Activated T-cell treated with anti-CD3 and anti-CD28 coated beads, Interleukin-2, amount 50 U/mL, for 4 hours (primary cell): ENCODE measurements at places on chromosomes 3 and 15.
A peak's percentile ranks its signal among the peaks of the same experiment; 100 is the strongest.

DNA sequence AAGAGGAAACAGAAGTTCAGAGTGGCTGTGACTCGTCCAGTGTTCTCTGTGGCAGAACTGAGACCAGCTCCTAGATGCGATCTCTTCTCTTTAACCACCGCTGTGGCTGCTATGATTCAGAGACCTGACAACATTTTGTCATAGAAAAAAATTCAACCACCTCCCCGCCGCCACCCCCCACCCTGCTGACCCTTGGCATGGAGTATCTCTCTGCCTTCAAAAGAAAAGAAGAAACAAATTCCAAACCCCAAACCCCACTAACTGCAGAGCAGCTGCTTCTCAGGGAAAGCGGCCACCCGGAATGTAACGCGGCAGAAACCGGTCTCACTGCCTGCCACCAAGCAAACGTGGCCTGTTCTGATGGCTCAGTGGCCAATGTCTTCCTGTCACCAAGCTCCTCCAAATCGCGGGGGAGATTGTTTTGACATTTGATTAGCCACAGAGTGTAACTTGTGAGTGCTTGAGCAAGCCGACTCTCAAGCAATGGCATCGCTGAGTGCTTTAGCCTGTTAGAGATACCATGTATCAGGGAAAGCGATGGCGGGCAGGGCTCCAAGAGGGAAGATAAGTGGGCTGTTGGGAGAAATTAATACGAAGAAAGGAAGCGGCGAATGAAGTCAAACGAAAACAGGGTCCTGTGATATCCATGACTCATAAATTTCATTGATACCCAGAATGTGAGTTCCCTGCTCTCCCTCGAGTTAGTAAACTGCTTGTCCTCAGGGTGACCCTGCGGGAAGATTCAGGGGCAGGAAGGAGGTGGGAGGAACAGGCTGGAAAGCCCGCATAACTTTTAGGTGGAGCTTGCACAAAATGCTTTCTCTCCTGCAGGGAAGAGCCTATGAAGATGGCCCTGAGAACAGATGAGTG is 44.8 kb upstream of the TLE3 start:
- DNase-seq: no peak

DNA sequence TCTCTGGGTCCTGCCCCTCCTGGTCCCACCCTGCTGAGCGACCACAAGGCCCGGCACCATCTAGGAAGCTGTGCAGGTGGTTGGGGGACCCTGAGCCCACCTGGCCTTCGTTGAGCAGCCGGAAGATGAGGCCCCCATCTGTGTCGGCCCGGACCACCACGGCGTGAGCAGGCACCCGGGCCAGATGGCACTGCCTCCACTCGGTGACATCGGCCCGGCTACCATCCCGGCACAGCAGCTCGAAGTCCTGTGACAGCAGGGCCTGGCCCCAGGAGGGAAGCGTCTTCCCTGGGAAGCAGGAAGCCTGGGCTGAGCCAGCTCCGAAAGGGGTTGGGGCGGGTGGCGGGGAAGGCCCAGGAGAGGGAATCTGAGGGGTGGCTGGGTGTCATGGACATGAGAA is 12.6 kb downstream of the MELTF start:
- no peak for DNase-seq

GRCh38 chr15:41811432-41812195 is 16.3 kb upstream of the JMJD7 start:
- DNase-seq: peak; percentile 75

GRCh38 chr15:101505610-101506337 is 16.3 kb upstream of the PCSK6 start:
- no peak for DNase-seq

GRCh38 chr3:15207836-15208504 is 1.9 kb downstream of the CAPN7 start:
- no peak for DNase-seq

- DNase-seq: no peak
Observed at GRCh38 chr3:150286390-150287147, 121.5 kb upstream of the TSC22D2 start.

DNA sequence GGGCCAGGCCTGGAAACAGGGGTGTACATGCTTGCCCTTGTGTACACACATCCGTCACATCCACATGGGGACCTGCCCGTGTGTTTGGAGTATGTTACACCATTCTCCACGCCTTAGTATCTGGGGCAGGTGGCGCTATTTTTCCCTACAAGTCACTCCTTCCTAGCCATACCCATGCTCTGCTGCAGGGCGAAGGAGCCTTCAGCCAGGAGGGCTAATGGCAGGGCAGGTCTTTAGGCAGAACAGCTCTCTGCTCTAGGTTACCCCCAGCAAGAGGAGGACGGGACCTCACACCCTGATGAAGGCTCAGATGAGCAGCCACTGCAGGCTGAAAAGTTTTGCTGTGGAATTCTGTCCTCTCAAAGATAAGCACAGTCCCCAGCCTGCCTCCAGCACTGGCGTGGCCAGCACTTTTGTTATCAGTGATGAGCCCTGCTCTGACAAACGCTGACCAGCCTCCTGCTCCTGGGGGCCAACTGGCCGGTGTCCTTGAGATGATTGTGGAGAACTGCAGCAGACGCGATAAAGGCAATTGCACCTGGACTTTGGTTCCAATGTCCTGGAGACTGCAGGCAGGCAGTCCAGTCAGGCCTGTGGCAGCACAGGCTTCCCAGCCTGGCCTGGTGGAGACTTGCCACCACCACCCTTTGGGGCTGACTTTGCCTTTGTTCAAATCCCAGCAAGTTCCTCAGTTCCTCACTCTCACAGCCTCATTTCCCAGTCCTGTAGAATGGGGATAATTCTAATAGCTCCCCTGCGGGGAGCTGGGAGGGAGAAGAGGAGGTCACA is 19.8 kb upstream of the PIGZ start:
- no peak for DNase-seq

DNA sequence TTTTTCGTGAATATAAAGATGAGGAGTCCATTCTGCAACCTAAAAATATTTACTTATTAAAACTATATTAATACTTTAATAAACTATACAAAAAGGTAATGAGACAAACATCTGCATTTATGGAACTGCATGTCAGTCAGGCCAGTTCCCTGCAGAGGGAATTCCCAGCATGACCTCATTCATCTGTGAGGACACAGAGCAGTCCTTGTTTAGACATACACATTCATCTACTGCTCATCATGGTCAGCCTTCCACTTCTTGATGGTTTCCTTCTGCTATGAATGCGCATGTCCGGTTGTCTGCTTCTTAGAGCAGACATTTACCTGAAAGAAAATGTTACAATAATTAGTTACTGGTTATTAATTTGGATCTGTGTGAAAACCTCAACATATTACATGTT is 3.3 kb upstream of the ACTR8 start:
- DNase-seq: no peak

DNA sequence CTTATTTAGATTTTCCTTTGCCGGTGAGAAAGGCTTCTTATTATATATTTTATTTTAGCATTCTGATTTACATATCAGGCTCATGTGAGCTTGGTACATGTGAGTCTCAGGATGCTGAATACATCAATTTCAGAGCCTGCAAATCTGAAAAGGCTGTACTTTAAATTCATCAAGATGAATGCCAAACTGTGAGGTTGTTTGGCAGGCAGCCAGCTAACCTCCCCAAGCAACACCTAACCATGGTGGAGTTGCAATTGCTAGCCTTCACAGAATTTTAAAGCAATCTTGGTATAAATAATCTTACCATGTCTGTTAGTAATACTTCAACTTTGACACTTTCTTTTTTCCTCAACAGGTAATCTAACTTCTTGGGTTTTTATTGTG is 252.5 kb downstream of the CDIN1 start:
- DNase-seq: no peak

DNA sequence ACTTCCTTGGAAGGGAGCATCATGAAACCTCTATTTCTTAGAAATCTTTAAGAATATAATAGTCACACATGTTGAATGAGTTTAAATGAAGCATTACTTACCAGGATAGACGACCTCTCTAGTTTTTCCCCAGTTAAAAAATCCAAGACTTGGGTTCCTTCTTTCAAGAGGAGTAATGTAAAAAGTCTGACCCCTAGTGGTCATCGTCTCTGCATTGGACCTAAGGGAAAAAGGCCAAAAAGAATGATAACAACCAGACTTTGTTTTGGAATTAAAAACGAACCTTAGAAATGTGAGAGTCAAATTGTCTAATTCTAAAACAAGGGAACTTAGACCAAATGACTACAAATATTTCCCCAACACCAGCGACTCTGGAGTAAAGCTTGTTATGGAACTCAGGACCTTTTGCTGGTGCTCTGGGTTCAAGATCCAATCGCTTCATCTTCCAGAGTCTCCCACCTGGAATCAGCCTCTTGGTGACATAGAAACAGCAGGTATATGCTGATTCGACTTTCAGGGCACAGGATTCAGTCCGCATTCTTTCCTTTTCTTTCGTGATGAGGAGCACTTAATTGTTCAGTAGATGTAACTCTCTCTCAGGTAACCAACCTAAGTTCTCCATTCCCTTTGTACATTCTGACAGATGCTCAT is 214.8 kb upstream of the TPRG1 start:
- DNase-seq: no peak

DNA sequence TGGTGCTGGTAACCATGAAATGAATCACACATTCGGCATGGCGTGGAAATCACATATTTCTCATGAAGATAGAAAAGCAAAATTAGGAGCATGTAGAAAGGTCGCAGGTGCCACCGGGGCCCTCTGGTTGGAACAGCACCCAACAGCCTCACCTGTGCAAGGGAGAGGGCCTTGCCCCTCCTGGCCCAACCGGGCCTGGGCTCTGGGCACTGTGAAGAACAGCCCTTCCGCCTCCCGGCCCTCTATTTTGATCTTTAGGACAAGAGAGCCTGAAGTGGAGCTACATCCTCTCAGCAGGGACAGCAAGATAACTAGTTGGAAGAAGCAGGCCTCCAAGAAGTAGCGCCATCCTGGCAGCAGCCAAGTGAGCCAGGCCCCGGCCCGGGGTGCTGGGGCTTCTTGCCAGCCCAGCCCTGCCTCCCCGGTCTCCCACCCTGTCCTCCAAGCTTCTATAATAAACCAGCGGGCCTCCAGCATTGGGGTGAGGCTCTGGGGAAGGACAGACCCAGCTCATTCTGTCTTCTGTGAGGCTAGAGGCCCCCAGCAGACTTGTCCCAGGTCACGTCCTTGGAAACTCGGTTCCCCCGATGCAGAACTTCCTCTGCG is 46.1 kb upstream of the FGD5 start:
- DNase-seq: no peak

GRCh38 chr3:136192831-136193230 is 3.3 kb downstream of the MSL2 start:
- DNase-seq: no peak

DNA sequence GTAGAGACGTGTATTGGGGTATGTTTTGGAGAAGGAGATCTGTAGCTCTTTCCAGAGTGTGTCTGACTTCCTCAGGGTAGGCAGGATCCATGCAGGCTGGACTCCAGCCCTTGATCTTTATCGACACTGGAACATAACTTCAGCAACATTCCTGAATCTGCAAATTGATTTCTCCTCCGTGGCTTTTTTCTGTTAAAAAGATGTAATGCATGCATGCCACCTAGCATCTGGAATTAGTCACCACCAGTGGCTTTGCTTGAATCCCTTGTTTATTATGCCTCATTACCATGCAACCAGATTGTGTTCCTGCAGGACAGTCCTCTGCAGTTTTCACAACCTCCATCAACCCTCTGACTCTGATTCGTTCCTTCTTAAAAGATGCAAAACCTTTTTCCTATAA is 86.1 kb downstream of the CCNL1 start:
- DNase-seq: no peak

- no peak for DNase-seq
Observed at GRCh38 chr3:186502138-186502948, 41.8 kb downstream of the CRYGS start.

DNA sequence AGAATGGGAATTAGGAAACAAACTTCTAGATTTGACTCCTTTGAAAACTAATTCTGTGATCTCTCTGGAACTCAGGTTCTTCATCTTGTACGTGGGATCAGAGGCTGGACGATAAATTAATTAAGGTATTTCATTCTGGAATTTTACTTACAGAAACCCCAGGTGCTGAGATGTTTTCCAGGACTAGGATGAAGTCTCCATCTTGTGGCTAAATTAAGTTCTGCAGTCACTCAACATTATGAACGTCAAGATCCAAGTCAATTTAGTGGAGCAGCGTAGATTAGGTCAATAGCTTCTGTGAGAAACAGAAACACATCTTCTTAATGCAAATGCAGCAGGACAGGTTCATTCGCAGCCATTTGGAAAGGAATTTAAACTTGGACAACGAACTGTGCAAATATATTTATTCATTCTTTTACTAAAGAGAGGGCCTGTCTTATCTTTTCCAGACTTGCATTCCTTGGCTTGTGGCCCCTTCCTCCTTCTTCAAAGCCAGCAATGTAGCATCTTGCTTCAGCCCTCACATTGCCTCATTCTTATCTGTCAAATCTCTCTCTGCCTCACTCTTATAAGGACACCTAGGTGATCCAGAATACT is 26.7 kb upstream of the TMC3 start:
- DNase-seq: no peak

DNA sequence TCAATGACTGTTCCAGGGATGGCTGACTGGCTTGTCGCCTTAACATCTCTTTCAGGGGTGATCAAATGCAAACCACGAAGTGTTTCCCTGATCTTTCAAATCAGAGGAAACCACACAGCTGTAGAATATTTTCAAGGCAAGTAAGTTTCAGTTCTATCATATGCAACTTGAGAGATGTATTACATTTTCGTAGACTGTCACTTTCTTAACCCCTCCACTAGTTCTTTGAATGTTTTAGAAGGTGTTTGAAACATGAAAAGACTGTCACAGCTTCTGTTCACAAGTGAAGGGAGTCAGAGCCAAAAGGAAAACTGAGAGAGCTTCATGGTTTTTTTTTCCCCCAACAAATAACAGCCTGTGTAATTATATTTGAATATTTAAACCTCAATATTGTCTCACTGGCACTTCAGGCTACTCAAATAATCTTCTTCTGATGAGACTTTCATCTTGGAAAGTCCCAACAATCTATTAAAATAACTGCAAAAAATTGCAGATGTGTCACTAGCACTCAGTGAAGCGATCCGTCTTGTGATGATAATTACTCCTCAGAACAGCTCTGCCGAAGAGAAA is 25.9 kb upstream of the CAPN7 start:
- DNase-seq: no peak

GRCh38 chr3:14476583-14477265 is 63.4 kb downstream of the GRIP2 start:
- DNase-seq: no peak

- DNase-seq: no peak
Observed at GRCh38 chr3:129615751-129616281, 9.3 kb upstream of the PLXND1 start.

DNA sequence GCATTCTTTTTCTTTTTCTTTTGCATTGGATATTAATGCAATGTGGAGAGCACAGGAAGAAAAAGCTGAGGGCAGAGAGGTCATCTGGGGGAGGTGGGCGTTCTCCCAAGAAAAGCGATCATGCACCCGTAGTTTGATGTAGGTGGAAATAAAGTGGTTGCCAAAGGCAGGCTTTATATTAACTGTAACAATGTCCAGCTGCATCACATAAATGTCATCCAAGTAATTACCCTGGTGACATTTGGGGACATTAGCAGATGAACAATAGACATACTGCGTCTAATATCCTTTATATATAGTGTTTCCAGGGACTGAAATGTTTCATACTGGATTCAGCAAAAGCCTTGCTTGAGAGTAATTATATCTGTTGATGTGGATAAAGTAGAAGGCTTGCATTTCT is 135.5 kb downstream of the CNTN6 start:
- DNase-seq: no peak
